Fibroblast of gingiva (primary cell): ENCODE measurements at places on chromosomes 5 and 9.

- peak; percentile 38 for DNase-seq
These were observed 3.8 kb upstream of the CTNNAL1 start for GRCh38 chr9:109017061-109017460.

- DNase-seq, result no peak
These were observed 3.8 kb upstream of the ZDHHC12 start for GRCh38 chr9:128727640-128728248.

- no peak for DNase-seq
These were observed 174.7 kb upstream of the NFIB start for GRCh38 chr9:14488421-14489190.

DNA sequence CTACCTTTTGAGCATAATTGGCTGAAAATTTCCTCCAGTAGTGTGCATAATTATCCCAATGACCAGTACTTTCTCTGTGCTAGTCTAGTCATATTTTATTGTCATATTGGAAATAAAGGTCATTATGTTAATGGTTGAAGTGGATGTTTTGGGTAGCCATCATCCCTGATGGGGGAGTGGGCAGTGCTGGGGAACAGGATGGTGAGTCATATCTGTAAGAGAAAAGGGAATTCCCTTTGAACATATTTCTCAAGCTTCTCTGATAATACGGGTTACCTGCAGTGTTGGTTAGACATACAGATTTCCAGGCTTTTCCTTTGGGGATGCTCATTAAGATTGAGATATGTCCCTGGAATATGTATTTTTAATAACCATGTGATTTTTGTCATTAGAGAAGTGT lies 33.3 kb upstream of the SPATA31D4 start:
- DNase-seq, result no peak

DNA sequence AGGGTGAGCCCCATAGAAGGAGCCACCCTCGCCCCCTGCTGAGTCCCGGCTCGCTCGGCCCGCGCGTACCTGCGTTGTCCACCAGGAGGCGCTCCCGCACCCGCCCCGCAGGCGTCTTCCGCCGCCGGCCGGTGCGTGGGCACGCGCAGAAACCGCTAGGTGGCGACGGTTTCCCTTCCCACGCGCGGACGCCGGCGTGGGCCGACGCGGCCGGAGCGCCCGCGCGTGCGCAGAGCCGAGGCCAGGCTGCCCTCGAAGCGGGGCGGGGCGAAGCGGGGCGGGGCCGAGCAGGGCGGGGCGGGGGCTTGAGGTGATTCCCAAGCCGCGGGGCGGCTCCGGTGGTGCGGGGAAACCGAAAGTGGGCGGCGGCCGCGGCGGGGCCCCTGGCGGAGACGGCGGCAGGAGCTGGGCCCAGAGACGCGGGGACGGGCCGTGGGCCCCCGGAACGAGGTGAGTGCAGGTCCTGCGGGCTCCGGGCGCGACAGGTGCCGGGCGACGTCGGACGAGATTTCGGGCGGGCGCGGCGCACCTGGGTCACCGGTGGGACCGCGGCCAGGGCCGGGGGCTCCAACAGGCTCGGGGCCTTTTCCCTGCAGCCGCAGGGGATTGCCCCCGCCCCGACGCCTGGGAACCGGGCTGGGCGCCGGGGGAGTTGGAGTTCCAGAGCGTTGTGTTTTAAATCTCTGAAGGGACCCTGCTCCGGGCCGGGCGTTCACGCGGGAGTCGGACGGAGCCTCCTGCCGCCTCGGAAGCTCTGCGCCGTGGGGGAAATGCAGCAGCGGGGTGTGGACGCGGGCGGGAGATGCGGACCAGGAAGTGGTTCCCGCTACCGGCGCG lies at the start of gene TDRD7:
Gene TDRD7 (plus strand): TSS at position 308 of the 837 bp plus-strand sequence. CDS start 16,370 bp downstream, outside the sequence.
- peak; percentile 76 for DNase-seq

DNA sequence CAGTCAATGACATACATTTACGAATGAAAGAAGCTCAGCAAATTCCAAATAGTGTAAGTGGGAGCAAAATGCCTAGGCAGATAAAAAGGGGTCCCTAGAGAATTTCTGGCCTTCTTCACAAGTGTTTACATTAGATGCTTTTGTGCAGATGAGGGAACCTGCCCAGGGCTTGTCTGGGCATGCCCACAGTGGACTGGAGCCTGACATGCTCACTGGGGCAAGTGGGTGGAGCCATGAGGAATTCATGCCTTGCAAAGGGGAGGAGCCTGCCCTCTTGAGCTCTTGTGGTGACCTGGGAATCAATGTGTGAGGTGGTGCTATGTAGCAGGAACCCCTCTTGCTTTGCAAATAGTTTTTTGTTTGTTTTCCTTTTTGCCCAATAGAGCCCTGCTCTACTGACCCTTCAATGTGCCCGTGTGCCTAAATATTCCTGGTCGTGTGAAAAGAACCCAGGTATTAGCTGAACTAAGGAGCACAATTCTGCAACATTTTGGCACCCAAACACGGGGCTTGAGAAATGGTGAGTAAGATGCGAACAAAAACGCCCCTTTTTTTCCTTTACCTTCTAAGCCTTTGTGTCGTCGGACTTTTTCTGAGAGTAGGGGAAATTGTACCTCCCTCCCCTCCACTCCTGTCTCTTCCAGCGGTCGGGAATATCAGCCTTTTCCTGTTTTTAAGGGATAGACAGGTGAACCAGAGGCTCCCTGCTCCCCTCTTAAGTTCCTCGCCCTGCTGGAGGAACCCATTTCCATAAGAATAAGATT lies 433.8 kb upstream of the CDH9 start:
- no peak for DNase-seq

DNA sequence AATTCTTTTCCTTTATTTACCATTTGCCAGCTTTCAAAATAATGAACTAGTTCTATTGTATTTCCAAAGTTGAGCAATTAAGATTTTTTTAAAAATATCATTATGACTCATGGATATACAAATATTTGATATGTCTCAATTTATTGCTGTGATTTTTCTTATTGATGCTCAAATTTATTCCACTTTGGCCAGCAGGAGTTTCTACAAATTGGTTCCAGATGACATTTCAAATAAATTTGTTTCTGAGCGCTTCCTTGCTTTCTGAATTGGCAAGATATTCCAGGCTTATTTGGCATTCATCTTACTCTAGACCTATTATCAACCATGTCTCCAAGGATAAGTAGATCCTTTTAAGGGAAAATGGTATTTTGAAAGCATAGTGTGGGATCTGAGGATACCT lies 58.5 kb upstream of the TJP2 start:
- peak; percentile 94 for DNase-seq

DNA sequence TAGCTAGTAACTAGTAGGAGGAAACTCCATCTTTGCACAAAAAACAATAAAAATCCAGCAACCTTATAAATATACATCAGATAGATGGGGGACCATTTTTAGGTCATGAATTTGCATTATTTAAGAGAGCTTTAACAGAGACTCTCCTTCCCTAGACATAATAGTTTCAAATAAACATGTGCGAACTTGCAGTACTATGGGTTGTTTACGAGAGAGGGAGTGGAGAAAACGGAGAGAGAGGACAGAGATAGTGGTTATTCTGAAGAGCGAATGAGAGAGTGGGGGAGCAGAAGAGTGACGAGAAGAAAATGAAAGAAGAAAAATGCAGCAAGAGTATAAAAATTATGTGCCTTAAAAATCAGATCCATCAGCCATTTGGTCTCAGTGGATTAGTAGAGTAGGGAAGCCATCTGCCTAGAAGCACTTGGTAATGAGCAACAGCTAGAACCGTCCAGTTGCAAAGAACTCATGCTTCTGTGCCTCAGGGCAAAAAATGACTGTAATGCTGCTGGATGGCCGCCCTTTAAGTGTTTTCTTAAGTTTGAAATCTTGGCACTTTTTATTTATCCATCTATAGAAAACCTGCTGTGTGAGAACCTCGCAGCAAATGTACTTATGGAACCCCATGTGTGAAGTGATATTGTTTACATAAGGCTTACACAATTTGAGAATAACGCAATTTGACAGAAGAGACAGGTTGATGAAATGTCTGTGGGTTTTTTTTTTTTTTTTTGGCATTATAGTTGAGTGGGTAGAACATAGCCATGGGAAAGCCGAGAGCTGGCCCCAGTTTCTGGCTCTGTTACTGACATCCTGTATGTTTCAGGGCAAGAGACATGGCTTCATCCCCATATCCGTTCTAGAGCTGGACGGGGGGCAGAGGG lies 95.6 kb upstream of the ZNF608 start:
- peak; percentile 92 for DNase-seq

DNA sequence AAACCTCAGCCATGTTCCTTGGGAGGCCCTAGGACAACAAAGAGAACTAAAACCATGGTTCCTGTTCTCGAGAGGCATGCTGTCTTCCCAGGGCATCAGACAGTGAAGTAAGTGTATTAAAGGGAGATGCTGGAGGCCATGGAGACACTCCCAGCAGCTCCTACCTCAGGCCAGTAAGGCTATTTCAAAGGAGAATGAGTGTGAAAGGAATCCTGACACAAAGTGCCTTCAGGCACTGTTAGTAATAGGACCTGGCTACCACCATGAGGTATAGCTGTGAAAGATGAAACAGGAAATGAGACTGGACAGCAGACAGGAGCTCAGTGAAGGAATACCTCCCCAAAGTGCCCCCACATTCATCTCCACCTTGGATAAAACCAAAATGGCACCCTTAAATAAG lies 71.0 kb downstream of the FANCC start:
- DNase-seq, result no peak

- DNase-seq, result peak; percentile 5
These were observed 608.3 kb upstream of the NUDT12 start for GRCh38 chr5:104170926-104171325.

GRCh38 chr9:120916588-120916987 lies 10.0 kb downstream of the TRAF1 start:
- DNase-seq, result peak; percentile 96

DNA sequence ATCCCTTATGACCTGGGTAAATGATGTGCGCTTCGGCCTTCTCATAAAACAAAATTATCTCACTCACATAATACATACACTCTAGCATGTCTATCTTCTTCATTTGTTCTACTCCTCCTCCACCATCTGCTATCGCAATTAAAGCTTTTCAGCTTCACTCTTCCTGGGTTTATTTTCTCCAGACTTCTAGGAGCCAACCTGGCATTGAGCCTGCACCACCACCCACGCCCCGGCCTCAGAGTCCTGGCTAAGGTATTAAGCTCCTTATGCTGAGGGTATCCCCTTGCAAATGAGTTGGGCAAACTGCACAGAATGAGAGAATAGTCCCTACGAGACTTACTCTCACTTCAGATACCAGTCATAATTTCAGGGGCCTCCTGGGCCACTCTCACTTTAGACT lies 236.1 kb upstream of the CDH12 start:
- no peak for DNase-seq

DNA sequence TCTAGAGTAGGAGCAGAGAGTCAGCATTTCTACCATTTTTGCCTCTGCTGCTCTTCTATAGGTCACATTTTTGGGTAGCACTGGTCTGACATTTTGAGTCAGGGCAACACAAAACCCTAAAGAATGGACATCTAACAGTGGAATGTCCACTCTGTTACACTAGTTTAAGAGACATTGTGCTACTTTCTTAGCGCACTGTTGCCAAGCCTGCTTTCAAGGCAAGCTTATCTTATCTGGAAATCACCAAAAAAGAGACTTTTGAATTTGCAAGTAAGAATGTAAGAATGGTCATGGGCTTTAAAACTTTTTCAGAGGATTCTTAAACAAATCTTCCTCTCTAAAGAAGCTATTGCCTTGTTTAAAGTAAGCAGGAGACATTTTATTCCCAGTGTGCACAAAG lies 73.0 kb upstream of the STARD4 start:
- no peak for DNase-seq

GRCh38 chr5:92864591-92864990 lies 716.4 kb downstream of the NR2F1-AS1 start:
- DNase-seq, result no peak

DNA sequence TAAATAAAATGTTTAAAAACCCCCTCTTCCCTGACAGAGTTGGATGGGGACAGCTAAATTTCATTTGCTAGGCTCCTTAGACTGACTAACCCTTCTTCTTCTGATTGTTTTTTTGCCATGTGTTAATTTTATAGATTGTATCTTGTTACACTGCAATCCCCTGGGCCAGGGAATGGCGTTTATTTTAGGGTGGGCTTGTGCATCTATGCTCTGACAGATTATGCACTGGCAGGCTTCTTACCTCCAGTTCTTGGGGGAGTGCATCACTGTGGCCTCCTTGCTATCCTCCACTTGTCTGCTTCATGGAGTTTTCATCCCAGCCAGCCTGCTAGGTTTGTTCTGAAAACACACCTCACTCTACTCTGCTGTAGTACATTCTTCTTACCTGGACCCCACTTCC lies 159.8 kb downstream of the DROSHA start:
- DNase-seq, result no peak

GRCh38 chr5:89968958-89969381 lies 440.6 kb downstream of the CETN3 start:
- DNase-seq, result peak; percentile 5

GRCh38 chr9:7223981-7224380 lies 466.2 kb downstream of the KDM4C start:
- DNase-seq, result no peak

DNA sequence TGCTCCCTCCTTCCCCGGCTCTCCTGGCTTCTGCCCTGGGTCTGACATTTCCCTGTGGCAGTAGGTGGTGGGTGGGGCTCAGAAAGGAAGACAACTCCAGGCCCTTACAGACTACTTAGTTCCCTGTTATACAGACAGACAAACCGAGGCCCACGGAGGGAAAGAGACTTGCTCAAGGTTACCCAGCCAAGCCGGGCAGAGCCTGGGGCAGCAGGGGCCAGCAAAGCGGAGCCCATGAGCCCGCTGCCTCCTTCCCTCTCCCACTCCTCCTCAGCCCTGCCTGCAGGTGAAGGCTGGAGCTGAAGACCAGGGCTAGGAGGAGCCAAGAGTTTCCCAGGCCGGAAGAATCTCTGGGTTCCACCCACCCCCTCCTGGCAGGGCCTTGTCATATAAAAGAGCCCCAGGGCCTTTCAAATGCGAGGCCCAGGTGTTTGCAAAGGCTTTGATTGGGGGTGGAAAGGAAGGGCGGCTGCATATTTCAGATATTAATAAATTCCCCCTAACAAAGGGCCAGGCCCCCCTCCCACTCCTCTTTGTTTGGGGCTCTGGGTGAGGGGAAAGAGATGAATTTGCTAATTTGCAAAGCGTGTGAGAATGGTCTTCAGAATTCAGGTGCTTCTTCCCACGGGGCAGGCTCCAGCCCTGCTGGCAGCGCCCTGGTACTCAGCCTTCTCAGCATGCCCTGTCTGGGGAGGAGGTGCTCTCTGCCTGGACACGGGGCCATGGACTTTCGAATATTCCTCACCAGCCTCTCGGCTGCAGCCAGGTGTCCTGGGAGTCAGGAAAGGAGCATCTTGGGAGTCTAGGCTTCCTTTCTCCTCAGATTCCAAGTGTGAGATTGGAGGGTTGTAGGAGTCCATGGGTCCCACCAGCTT lies 21.5 kb downstream of the SLC6A7 start:
- DNase-seq, result no peak
